ENCODE measurements at places on chromosomes 5 and 9. TPM values are rescaled to one million over a fixed set of nuclear protein-coding genes. Genes with fewer than 3 reads are reported as not detected.

The TSSK1B gene
- total RNA-seq, result not detected

The MORN5 gene
- total RNA-seq, result not detected

The DMGDH gene
- total RNA-seq, result 4.7 TPM

The SOWAHA gene
- 0.87 TPM for total RNA-seq

The CDKN2B-AS1 gene
- 0.69 TPM for total RNA-seq

The RMRP gene
- total RNA-seq, result 1,650 TPM
